ENCODE measurements at places on chromosomes 4 and X.

DNA sequence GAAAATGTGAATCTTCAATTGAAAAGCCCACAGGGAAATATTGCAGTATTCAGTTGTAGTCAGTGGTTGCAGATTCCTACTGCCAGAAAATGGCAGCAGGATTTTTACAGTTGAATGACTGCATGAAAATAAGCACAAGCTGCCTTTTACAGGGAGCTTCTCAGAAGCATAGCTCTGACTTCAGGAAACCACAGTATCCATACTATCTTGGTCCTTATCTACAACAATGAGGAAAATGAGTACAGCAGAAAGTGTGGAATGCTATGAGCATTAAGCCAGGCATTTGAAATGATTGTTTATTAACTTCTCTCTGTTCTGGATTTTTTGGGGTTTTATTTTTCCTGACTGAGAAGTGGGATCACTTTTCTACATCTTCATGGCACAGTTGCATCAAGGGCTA is 34.6 kb upstream of the PRRG1 start:
- no peak for DNase-seq

GRCh38 chrX:1388651-1389050 is 3.3 kb downstream of the SLC25A6 start:
- DNase-seq, result no peak

DNA sequence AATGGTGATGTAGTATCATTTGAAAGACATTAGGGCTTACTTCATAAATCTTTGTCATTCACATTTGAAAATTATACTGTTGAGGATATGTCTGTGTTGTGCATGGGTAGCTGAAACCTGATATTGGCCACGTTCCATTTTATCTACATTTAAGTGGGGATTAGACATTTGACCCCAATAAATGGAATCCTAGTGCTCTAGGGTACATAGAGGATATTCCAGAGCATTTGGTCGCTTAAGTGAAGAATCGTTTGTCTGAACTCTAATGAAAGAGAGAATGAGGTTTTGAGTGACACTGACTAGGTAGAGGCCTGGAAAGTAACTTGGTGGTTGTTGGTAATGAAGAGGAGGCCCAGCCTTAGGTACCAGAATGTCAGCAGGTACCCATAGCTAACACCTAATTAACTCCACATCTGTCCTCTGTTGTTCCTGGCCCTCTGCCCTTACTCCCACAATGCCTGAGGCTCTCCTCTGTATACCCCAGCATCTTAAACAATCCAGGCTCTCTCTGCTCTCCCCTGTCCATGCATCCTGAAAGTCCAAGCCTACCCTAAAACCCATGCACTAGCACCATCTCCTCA is 299.5 kb upstream of the KLF3 start:
- DNase-seq, result no peak

- DNase-seq, result no peak
Observed at GRCh38 chr4:52883707-52884669, 21.9 kb downstream of the RASL11B start.

DNA sequence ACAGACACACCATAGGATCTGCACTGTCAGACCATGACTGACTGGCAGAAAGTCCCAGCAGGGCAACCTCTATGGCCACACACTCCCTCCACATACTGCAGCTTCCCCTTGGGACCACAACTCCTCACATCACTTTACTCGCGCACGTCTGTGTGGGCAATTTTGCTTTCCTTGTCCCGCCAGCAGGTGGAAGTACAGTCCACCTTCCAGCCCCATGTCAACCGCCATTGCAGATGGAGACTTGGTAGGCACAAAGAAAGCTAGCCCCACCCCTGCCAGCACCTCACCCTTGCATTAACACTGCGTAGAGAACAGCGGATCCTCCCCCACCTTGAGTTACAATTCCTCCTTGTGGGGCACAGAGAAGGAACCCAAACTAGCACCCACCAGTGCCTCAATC is 74.4 kb upstream of the NAP1L2 start:
- DNase-seq, result peak; percentile 5

DNA sequence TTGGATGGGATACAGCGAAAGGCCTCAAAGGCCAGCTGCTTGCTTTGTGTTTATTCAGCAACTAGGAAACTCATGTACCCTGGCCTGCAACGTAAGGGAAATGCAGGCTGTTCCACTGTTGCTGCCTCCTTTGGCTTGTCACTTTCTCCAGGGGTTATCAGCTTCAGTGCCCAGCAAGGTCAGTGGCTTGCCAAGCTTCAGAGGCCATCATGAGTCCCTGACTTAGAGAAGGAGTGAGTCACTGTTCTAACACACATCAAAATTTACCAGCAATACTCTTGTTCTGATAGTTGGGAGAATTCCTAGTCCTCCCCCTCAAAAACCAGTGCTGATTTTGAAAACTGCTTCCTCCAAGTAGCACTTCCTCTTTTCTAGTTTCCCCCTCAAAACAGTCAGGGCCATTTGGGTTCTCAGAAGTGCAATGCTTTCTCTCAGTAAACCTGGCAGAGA is 250.8 kb downstream of the ARHGAP24 start:
- peak; percentile 81 for DNase-seq

GRCh38 chrX:136147976-136148375 is 643 bp downstream of the FHL1 start:
- DNase-seq, result no peak

Measured in NB4 (cell line).